ENCODE measurements at places on chromosomes 5 and 9.

- DNase-seq = no peak
Measured at GRCh38 chr5:126376443-126376842, 46.8 kb upstream of the GRAMD2B start.

- DNase-seq = no peak
Measured at GRCh38 chr9:111843971-111844370, 49.2 kb upstream of the SHOC1 start.

- DNase-seq = no peak
Measured at GRCh38 chr5:129511291-129511690, 51.2 kb downstream of the ADAMTS19 start.

DNA sequence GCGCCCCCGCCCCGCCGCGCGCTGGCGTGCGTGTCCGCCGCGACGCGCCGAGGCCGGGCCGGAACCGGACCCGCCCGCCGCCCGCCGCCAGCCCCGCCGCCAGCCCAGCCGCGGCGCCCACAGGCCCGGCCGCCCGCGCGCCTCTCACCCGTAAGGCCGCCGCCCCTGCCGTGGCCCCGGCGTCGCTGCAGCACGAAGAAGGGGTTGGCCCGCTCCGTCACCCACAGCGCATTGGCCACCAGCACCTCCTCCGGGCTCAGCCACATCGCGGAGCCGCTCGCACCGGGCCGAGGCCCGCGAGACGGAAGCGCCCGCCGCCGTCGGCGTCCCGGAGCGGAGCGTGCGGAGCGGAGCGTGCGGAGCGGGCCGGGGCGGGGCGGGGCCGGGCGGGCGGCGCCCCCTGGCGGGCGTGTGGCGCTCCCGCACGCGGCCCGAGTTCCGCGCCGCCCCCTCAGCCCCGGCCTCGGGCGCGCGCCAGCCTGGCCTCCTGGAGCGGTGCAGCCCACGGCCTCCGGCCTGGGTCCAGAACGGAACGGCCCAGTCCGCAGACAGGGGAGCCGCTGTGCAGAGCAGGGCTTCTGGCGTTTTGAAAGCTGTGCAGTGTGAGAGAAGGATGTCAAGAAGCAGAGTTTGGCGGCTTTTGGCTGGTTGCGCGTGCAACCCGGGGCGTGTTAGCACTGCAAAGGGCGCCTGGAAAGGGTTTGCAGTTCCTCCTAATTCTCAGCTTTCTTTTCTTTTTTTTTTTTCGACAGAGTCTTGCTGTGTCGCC lies at the start of gene TBC1D9B:
TBC1D9B (minus strand) TSS at position 342 of the 769 bp plus-strand sequence; CDS start at position 266, 76 bp downstream.
- DNase-seq = peak; percentile 82

- DNase-seq = no peak
Measured at GRCh38 chr5:56160723-56161438, 72.2 kb downstream of the ANKRD55 start.

GRCh38 chr9:127380479-127380878 lies 16.5 kb upstream of the SLC2A8 start:
- DNase-seq = no peak

GRCh38 chr5:10438301-10438700 lies 3.4 kb upstream of the ROPN1L start:
- no peak for DNase-seq

GRCh38 chr5:83370957-83371356 lies 100.6 kb upstream of the VCAN start:
- no peak for DNase-seq

- peak; percentile 82 for DNase-seq
Measured at GRCh38 chr9:107172160-107172978, 110.7 kb upstream of the RAD23B start.

DNA sequence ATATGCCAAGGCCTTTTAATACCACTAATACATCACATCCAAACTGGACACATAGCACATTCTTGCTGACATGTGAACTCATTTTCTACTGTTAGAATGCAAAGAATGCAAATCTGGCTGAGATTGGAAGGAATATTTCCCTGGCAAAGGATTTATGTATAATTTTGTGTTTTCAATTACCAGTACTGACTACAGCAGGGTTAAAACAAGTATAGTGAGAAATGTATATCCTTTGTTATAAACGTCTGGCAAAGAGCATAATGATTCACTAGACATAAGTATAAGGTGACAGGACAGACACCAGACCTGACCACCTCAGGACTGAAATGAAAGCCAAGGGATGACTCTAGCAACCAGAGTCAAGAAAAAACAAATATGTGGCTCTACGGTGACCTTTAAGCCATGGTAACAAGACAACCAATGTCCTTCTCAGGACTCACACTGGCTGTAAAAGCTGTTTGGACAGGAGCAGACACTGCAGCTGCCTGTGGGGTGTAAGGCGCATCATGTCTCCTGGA lies 95.0 kb downstream of the MRPS27 start:
- no peak for DNase-seq

DNA sequence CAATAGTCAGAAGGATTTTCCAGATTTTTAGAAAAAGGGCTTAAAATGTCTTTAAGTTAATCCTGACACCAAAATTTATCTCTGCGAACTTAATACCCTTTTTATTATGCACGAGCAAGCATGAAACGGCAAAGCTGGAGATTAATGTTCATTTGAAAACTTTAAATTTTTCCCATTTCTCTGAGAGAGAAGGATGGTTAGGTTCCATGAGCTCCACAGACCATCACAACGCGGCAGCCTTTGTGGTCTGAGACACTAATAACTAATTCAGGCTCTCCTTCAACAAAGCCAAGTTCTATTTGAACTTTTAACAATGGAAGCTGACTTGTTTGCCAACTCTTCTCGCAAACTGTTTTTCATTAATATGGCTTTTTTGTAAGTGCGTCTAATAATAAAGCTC lies 94.7 kb downstream of the MYO10 start:
- no peak for DNase-seq

DNA sequence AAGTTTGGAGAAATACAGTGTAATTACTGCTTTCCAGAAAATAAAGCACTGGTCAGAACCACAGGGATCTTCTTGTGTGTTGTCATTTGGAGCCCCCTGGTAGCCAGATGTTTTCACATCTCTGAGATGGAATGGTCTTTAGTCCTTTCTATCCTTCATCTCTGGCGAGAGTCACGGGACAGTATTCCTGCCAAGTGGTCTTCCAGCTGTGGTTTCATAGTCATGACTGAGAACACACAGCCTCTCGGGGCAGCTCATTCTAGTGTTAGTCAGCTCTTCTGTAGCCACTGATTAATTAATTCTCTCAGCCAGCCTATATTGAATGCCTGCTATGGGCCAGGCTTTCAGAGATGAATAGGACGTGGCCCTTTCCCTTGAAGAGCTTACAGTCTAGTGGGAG lies 34.1 kb downstream of the HMGXB3 start:
- DNase-seq = no peak

- no peak for DNase-seq
Measured at GRCh38 chr5:91214571-91214970, 168.5 kb downstream of the ARRDC3 start.

- DNase-seq = no peak
Measured at GRCh38 chr9:99433095-99433494, 211.0 kb downstream of the SEC61B start.

DNA sequence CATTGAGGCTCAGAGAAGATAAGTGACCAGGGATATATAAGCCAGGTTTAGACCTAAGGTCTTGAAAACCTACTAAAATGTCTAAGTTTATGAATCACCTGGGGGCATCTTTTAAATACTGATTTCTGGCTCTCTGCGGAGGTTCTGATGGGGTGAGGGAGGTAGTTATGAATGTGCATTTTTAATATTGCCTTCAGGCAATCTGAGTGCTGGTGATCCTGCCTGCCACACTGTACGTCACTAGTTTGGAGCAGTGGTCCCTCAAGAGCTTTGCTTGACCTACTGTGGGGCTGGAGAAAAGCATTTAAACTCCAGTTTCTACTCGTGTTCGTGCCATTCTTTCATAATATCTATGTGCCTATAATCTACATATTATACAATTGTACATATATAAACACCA lies 36.1 kb downstream of the KLF4 start:
- DNase-seq = no peak

- DNase-seq = no peak
Measured at GRCh38 chr5:67361932-67362729, 165.5 kb upstream of the CD180 start.

- DNase-seq = no peak
Measured at GRCh38 chr5:32908641-32909040, 197.5 kb downstream of the NPR3 start.

DNA sequence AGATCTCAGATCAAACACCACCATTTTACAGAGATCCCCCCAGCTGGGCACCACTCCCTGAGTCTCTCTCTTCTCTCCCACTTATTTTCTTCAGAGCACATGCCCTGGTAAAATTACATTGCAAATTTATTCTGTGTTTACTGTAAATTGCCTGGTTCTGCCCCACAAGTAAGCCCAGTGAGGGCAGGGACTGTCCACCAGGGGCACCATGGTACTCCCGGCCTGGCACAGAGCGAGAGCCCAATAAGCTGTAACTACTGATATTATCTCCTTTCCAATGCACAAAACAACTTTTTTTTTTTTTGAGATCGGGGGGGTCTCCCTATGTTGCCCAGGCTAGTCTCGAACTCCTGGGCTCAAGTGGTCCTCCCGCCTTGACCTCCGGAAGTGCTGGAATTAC lies 123.0 kb downstream of the PAX5 start:
- no peak for DNase-seq

- DNase-seq = no peak
Measured at GRCh38 chr9:121807823-121808278, 156.4 kb downstream of the DAB2IP start.

- DNase-seq = no peak
Measured at GRCh38 chr5:144273232-144274027, 102.8 kb downstream of the KCTD16 start.

DNA sequence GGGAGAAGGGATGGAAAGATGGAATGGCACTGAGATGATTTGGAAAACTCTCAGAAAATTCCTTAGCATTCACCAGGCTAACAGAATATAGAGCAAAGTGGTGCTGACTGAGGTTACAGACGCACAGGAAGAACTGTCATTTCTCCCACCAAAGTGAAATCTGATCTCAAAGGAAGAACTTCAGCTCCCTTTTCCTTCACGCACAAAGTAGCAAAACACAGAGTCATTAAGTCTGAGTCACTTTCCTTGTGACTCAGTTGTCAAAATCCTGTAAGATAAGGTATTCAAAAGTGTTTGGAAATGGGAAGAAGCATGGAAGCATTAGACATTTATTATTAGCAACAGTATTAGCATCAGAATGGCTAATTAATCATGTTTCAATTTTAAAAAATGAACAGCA lies 11.7 kb downstream of the MPDZ start:
- no peak for DNase-seq

DNA sequence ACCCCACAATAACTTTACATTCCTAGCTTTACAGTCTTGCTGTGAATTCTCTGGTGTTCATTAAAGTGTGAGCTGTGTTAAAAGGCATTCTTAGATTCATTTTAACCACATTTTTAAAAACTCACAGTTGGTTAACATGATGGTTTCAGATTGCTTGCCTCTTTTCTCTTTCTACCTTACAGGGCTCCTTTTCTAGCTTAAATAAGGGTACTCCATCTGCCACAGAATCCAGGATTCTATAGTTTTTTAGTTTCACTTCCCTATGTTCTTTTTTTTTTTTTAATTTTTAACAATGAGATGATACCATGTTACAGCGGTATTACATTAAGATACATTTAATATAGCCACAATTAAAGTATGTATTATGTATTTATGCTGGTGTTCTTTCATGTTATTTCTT lies 3.9 kb upstream of the FBXO4 start:
- no peak for DNase-seq

DNA sequence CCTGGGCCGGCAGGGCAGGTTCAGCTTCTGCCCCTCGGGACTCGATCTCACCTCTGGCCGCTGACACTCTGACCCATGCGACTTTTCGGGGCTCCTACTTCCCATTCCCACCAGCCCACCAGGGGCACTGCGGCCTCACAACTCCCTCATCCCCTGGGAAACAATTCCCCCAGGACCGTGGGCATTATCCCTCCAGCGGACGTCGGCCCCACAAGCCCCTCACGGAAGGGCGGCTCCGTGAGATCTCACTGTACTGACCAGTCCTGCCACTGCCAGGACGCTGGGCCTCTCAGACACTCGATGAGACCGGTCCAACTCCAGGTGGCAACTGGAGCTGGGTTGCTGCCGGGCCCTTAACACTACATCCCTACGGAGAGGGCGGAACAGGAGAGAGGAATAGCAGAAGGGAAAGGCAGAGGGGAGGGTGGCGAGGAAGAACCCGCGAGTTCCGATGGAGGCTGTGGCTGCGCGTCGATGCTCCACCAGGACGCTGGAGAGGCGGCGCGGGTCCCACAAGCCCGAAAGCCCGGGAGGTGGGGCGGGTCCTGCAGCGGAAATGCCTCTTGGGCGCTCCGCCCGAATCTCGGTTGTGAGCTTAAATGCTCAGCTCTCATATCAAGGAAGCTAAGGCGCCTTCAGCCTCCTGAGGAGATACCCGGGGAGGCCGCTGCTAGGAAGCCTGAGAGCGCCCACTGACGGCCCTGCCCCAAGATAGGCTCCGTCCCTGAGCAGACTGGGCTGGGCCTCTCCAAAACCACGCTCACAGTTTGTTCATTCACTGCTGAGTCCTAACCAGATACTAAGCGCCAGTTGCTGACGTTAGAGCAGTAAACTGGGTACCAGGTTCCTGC lies 36.3 kb downstream of the VCP start:
- DNase-seq = peak; percentile 80

DNA sequence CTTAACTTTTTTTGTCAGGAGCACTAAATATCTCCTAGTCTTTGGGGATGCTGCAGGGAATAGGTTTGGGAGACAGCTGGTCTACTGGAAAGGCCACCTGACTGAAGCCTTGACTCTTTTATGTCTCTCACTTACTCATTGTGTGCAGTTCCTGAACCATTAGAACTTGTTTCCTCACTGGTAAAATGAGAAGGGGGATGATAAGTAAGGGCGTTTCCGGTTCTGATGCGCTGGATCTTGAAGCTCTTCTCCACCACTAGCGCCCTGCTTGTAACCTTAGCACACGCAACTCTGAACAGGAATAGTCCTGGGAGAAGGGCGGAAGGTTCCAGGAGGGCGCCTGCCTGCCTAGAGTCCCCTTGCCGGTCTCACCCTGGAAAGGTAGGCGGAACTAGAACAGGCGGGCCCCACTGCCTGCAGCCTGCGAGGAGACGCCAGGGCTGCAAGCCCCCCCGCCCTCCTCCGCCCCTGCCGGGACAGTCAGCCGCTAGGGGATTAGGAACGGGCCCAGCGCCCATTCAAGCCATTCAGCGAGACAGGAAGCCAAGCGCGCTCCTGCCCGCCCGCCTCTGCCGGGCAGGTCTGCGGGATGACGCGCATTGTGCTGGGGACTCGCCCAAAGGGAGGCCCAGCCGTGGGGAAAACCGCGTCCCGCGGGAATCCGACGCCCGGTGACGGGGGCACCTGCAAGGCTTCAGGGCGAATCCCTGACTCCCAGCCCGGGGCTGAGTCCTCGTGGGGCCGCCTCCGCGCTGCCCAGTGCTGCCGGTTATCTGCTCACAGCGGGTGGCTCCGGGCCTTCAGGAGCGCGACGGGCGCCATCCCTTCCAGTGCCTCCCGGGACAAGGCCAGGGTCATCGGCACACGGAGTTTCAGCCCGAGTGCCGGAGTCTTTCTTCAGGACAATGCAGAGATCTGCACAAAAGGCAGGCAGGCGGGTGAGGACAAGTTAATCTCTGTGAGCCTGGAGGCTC lies 44.0 kb upstream of the XPA start:
- DNase-seq = peak; percentile 67

- DNase-seq = no peak
Measured at GRCh38 chr5:140986117-140986521, 19.8 kb downstream of the PCDHAC2 start.

All from activated CD4-positive, alpha-beta T cell treated with anti-CD3 and anti-CD28 coated beads for 36 hours (primary cell).